CD4-positive, alpha-beta T cell treated with Interleukin-21 for 1 hour (primary cell): ENCODE measurements at places on chromosomes 11 and 22.

GRCh38 chr11:113091481-113091780 is 130.2 kb downstream of the NCAM1 start:
- no peak for DNase-seq

DNA sequence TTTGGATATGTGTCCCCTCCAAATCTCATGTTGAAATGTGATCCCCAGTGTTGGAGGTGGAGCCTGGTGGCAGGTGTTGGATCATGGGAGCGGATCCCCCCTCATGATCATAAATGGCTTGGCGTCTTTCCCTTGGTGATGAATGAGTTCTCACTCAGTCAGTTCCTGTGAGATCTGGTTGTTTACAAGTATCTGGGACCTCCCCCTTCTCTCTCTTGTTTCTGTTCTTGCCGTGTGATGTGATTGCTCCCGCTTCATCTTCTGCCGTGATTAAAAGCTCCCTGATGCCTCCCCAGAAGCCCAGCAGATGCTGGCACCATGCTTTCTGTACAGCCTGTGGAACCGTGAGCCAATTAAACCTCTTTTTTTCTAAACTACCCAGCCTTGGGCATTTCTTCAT is 102.2 kb downstream of the SEZ6L start:
- no peak for DNase-seq

DNA sequence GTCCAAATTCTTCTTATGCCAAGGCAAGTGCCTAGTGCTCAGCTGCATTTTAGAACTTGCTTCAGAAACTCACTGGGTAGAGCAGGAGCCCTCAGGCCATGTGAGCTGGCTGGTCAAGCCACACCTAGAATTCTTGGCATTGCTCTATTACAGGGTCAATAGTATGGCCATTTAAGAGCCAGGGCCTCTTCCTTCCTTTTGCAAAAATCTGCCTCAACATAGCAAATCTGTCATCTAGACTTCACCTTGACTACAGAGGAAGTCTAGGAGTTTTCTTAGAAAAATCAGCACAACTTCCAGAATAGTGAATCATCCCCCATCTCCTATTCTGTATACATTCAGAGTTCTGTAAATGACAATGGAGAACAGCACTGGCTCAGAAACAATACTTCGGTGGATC is 112.0 kb upstream of the TTC12 start:
- DNase-seq, result no peak

DNA sequence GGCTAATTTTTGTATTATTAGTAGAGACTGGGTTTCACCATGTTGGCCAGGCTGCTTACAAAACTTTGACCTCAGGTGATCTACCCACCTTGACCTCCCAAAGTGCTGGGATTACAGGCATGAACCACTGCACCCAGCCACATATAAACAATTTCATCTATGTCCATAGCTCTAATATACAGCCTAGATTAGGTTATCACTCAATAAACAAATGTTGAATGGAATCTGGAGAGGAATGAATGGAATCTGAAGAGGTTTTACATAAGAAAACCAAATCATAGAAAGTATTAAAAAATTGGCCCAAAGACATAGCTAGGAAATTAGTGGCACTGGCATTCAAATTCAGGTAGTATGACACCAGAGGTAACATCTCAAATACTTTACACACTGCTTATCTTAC is 1401.4 kb upstream of the TENM4 start:
- no peak for DNase-seq

DNA sequence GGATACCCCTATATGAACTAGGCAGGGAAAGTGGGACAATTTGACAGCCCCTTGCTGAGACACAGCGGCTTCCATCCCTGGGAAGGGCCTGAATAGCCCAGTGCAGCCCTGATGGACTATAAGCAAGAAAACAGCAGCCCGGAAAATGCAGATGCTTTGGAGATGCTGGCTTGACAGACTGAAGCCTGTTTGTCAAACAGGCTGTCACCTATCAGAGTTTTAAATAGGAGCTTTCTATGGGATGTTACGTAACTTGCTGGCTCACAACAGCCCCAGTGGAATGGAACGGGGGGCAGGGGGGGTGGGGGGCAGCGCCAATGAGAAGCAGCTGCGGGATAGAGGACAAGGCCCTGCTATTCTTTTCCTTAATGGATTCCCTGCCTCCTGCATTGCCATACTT is 91.9 kb upstream of the NTM start:
- DNase-seq, result no peak

- no peak for DNase-seq
Measured at GRCh38 chr22:48167238-48167637, 1404.8 kb downstream of the TBC1D22A start.

- DNase-seq, result no peak
Measured at GRCh38 chr11:109421981-109422869, at the start of gene C11orf87. TSS of gene C11orf87 (plus strand) at chr11:109422190. CDS start at chr11:109423634, 1,444 bp downstream.

GRCh38 chr11:128069665-128070064 is 517.7 kb downstream of the ETS1 start:
- DNase-seq, result no peak

DNA sequence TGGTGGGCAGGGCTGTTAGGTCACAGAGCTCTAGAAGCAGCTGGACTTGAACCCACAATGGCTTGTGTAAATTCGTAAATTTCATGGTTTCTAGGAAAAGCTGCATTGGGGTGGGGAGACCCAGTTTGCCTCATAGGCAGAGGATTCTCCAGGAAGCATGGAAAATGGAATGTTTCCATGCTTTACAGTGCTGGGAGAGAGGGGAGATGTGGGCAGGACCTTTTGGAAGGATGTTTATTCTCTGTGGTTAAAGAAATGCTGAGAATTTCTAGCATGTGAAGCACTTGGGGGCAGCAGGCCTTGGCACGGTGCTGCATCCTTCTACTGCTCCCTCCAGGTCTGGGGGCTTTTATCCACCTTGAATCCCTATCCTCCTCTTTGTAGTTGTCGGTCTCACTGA is 46.3 kb downstream of the TRAF6 start:
- no peak for DNase-seq

GRCh38 chr11:114478001-114478410 is 38.7 kb downstream of the REXO2 start:
- DNase-seq, result no peak

GRCh38 chr11:108733479-108734116 is 68.7 kb downstream of the DDX10 start:
- peak; percentile 20 for DNase-seq

DNA sequence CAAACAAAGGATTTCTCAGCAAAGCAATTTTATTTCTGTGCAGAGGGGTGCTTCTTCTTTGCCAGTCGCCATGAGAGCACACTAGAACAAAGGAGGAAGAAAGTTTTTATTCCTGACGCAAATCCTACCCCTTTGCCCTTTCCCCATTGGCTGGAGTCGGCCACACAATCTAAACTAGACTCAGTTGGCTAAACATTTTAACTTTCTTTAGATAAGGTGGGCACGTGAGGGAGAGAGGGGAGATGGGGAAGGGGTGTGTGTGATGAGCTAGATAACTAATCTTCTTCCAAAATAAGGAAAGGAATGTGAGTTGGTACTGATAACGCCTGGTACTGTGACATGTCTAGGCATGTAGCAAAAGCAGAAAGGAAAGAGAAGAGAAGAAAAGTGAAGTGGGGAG is 626 bp downstream of the TRIM22 start:
- no peak for DNase-seq

DNA sequence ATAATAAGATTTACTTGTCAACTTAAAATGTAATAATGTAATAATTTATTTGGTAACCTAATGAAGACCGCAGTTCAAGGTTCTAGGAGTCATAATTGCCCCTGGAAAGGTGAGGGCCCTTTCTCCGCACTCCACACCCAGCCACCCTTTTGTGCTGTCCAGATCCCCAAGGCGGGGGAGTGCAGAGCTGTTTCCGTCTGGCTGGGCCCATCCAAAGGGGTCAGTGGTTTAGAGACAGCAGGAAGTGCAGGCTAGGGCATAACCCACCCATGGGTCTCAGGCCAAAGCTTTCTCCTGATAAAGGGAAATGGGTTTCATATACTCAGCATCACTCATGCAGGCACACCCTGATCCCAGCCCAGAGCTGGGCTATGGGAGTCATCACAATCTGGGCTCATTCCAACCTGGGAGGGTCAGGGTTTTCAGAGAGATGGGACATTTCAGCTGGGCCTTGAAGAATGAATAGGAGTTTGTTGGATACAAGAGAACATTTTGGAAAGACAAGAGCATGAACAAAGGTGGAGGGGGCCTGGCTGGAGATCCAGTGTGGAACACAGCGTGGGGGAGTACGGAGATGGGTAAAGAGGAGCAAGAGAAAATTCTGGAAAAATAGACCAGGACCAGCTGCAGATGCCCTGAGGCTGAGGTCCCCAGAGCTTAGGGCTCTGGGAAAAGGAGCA is 432.2 kb downstream of the TBC1D22A start:
- no peak for DNase-seq

GRCh38 chr11:36086366-36086765 is 142.5 kb downstream of the LDLRAD3 start:
- DNase-seq, result no peak

- DNase-seq, result no peak
Measured at GRCh38 chr11:13110929-13111812, 102.1 kb downstream of the RASSF10 start.

- peak; percentile 12 for DNase-seq
Measured at GRCh38 chr11:132058211-132058772, 687.9 kb downstream of the NTM start.

- DNase-seq, result no peak
Measured at GRCh38 chr22:46896568-46897245, 134.3 kb downstream of the TBC1D22A start.

- DNase-seq, result no peak
Measured at GRCh38 chr22:27603800-27604144, 197.8 kb downstream of the MN1 start.

GRCh38 chr11:47924184-47924691 is 56.1 kb upstream of the PTPRJ start:
- no peak for DNase-seq
